ENCODE measurements at places on chromosomes 2 and 18.

DNA sequence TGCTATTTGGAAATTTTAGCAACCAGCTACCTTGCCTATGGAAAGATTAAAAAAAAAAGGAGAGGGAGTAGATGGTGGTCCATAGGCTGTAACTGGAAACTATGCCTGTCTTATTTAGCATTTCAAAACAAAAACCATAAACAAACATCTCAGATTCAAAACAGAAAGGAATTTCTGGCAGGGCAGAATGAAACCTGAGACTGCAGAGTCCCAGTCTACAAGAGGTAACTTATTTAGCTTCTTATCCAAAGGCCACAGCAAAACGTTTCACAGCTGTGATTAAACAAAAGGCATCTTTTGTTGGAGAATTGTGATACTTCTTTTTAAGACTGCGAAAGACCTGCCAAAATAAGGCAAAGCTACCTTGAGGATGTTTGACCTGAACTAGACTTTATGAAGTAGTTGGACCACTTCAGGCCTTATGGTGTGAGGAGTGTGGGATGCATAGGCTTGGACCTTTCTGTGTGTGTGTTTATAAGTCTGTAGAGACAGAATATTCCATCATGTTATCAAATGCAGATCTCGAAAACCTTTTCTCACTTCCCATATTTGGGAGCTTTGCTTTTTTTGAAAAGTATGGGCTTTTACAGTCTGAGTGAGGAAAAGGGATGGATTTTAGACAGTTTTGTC lies 11.0 kb downstream of the CRIM1 start:
- no peak for DNase-seq

GRCh38 chr2:187220071-187220470 lies 228.0 kb downstream of the CALCRL start:
- no peak for DNase-seq

DNA sequence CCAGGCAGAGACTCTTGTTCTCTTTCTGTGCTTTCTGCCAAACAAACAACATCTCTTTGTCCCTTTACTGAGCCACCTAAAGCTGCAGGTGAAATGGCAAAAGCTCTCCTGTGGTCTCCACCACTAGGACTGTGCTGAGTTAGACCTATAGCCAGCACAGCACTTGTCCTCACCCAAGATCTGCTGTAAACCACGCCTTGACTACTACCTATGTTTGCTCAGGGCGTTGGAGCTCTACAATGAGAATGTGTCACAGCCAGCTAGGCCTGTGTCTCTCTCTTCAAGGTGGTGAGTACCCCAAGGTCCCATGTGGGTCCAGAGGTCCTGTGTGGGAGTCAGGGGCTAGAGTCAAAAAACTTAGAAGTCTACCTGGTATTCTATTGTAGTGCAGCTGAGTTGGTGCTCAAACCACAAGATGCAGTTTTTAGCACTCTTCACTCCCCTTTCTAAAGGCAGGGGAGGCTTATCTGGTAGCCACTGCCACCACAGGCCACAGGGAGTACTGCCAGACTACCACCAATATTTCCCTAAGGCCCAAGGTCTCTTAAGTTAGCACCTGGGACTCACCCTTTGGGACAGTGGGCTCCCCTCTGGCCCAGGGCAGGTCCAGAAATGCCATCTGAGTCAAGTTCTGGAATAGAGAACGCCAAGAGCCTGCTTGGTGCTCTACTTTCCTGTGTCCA lies 96.8 kb upstream of the RPRM start:
- DNase-seq = no peak

DNA sequence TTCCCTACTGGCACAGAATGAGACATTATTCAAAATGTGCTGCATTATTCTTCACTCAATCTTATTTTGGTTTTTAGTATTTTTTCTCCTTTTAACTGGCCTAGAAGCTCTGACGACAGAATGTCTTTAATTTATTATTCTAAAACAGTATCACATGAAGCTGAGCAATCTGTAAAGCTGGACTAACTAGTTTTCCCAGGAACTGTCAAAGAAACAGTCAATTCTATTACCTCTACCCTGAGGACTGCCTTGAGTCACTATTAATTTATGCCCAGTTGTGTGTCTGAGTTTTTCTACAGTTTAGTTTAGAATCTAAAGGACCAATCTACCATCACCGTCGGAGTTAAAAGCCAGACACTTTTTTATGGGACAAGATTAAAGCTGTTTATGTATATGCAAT lies 31.6 kb downstream of the MBD2 start:
- no peak for DNase-seq

DNA sequence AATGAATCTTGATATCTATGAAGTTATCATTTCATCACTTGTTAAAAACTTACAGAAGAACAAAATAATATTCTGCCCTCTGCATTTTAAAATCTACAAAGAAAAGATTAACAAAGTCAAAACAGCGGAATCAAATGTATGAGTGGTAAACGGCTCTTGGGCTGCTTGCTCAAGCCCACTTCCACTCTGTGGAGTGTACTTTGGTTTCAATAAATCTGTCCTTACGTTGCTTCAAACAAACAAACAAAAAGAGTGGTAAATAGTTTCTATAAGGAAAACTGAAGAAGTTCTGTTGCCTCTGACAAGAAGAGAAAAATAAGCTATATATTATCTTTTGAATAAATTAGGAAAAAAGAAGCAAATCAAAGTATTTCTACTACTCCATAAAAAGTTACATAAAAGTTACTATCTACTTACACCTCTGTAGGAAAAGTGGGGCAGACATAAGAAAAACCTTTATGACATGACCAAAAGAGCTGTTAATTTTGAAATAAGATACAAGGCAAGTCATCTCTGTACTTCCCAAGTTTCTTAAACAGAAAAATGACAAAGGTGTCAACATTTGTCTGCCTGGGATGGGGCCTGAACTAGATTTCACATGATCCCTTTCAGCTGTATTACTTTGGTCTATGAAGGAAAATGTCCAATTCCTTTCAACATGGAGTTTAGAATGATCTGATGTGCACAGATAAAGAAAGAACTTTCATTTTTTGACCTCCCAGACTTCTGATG lies 56.5 kb downstream of the MGAT4A start:
- no peak for DNase-seq

DNA sequence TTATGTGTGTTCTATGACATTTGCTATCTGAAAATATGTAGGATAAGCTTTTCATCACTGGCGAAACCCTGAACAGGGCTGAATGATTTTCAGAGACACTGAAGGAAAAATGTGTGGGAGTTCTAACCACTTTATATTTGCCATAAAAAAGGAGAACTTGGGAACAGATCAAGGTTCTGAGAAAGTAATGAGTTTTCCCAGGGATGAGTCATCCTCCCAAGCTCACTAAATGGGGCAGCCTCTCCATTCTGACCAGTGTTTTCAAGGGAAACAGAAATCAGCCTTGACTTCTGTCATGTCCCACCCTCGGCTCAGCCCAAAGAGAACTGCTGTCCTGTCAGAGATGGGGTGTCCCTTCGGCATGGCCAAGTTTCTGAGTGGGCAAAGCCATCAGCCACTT lies 2109.8 kb upstream of the CELF4 start:
- DNase-seq = no peak

DNA sequence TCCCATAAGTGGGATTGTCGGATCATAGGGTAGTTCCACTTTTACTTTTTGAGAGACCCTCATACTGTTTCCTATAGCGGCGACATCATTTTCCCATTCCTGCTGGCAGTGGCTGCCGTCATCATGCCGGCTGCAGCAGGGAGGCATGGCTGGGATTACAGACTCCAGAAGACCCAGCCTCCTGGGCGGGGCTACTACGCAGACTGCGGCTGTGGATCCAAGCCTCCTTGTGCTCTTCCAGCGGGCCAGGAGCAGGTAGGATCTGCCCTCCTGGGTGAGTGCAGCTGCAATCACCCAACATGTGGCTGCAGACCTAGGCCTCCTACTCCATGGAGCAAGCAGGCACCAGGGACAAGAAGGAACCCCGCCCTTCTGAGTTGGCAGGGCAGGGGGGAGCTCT lies 359.2 kb downstream of the GALR1 start:
- DNase-seq = no peak

All from NCI-H446 (cell line).